Mucosa of gallbladder (tissue), 1 donor: ENCODE measurements at places on chromosomes 7 and 10. TPM values are rescaled to one million over a fixed set of nuclear protein-coding genes. Genes with fewer than 3 reads are reported as not detected.

FANK1 gene
- total RNA-seq, result 5.3 TPM

PRKCQ gene
- total RNA-seq, result 1.4 TPM

GSDME gene
- total RNA-seq, result 15.7 TPM

SPDYE2 gene
- total RNA-seq, result not detected

ANKRD61 gene
- total RNA-seq, result not detected

ADCY1 gene
- 1.5 TPM for total RNA-seq

DNA sequence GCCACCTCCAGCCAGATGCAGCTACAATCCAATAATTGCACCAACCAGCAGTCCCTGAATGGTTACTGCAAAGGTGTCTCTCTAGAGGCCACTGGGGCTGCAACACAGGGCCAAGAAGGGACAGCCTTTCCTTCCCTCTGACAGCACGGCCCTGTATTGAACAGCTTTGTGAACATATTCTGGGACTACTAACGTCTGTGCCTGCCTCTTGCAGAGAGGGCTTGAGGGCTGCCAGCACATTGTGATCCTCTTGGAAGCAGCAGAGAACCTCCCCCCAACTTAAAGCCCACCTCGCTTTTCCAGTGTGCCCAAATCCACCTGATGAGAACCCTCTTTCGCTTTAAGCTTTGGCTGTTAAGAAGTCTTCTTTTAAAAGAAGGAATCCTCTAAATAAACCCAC, 415.9 kb downstream of the RPS24 start:
- DNase-seq, result no peak

GRCh38 chr7:89223900-89224395, 428.4 kb upstream of the TEX47 start:
- DNase-seq, result no peak

- no peak for DNase-seq
Measured at GRCh38 chr7:93981480-93981874, 22.7 kb downstream of the BET1 start.

- DNase-seq, result peak; percentile 76
Measured at GRCh38 chr7:100675581-100676350, 2.2 kb downstream of the GNB2 start.

DNA sequence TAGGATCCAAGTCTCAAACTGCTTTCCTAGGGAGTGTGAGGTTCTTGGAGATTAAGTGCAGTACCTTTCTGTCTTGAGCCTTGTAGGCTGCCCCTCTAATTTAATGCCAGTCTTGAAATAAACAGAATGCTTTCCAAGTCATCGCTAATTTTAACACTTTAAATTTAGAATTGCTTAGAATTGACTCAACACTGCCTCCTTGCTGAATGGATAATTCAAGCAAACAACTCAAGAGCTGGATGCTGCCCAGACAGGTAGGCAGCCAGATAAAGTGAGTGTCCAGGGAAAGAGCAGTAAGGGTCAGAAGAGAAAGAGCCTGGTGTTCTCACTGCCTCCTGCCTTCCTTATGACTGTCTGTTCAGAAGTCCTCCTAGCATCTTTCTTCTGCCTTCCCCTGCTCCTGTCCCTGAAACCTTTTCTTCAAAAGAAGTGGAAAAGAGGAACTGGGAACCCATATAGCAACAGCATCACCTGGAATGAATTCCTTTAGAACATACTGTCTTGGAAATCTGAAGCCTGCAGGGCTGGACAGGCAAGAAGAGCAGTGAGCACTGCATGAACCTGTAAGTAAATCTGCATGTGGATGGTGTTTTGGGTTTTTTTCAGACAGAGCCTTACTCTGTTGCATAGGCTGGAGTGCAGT, 3.1 kb upstream of the GOT1 start:
- DNase-seq, result no peak

- DNase-seq, result no peak
Measured at GRCh38 chr7:73606801-73607691, 17.3 kb downstream of the MLXIPL start.

DNA sequence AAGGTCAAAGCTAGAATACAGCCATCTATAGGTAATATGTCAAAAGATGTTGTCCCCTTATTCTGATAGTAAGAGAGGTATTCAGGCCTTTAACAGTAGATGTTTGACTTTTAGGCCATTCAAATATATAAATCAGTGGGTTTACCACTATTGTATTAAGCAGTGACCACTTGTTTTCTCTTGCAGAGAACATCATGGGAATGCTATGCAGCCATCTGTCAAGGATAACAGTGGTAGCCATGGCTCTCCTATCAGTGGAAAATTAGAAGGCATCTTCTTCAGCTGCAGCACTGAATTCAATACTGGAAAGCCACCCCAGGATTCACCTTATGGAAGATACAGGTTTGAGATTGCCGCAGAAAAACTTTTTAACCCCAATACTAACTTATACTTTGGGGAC, 68.4 kb downstream of the PHYHIPL start:
- DNase-seq, result no peak

GRCh38 chr10:87603769-87604168, 55.9 kb upstream of the PAPSS2 start:
- no peak for DNase-seq

DNA sequence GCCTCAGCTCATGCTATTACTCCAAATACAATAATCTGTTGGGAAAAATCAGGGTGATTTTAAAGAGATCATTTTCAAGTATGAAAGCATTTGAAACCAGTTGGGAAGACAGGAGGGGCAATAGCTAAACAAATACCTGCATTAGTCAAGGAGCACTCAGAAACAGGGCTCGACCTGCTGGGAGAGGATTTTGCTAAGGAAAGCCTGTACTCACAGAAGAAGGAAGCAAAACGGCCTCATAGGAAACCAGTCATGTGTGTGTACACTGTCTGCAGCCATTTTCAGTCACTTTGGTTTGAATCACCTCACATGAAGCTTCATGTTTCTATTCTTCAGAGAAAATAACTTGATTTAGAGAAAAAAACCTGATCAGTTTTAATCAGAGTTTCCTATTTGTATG, 38.6 kb downstream of the FZD1 start:
- DNase-seq, result no peak

DNA sequence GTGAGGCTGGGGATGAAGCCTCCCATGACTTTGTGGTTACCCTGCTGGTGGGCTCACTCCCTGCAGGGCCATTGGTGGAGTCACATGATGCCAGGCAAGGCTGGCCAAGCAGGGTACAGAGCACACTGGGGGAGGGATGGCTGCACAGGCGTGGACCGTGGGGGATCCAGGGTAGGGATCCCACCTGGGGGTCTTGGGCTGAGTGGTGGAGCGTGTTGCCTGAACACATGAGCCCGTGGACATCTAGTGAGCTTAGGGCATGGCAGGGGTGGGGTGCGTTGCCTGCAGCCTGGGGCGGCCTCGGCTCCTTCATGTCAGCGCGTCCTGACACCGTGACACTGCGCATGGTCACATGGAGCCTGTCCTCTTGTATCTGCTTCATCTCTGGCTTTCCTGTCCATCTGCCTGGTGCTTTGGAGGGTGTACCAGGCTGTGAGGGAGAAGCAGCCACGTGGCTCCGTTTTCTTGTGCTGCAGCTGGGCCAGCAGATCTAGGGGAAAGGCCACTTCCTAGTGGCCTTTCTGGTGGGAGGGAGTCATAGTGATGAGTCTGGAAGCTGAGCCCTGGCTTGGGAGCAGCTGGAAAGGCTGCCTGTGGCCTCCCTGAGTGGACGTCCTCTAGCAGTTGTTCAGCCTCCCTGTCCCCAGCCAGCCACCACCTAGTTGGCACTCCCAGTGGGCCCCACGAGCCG, 96.2 kb downstream of the LHPP start:
- no peak for DNase-seq

GRCh38 chr7:14690486-14690885, 212.1 kb downstream of the DGKB start:
- DNase-seq, result no peak

GRCh38 chr10:92076722-92077121, 153.2 kb downstream of the BTAF1 start:
- DNase-seq, result no peak

DNA sequence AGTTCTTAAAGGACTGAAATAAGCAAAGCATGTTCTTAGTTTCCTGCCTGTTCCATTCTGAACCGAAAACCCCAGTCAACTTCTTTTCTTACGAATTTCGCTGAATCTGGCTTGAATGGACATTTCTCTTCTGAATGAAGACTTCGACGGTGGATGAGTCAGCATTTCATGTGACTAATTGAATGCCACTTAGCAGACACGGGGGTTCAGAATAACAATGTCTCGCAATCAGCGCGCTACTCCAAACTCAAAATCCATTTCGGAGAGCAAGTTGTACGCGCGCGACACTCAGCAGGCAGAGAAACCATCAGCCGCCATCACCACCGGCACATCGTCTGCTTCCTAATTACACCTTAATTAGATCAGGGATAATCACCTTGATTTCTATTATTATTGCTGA, 239.0 kb upstream of the KLF6 start:
- DNase-seq, result no peak

GRCh38 chr7:147432079-147432478, 1158.5 kb upstream of the C7orf33 start:
- no peak for DNase-seq

DNA sequence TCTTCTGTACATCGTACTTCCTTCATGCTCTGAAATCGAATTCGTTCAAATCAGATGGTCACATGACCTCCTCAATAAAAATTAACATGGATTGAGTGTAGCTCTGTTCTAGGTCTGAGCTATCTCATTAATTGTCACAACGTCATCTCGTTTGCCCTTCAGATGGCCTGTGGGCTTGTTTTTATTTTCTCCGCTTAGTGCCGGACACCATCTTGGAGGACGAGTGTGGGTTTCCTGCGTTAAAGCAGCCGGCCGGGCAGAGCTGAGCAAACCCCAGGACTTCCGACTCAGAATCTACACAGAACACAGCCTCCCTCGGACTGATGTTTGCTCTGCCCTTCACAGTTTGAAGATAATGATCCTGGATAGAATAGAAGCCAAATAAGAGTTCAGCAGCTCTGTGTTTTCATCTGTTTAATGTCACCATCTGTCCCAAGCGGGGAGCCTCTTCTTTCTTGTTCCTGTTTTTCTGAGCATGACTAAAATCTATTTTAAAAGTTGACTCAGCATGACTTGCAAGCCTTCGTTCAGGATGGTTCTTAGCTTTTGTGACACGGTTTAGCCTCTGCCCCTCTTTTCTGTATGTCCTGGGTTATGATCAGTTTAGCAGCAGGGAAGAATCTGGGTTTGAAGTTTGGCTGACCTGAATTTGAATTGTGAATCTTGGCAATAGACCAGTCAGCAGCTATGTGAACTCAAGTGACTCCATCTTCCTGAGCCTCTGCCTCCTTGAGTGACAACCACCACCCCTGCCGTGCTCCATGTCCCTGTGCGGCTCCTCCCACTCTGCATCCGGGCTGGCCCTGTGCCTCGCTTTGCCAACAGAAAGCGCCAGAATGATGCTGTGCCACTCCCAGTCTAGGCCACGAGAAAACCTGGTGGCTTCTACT, 30.6 kb upstream of the GALNTL5 start:
- DNase-seq, result peak; percentile 22

DNA sequence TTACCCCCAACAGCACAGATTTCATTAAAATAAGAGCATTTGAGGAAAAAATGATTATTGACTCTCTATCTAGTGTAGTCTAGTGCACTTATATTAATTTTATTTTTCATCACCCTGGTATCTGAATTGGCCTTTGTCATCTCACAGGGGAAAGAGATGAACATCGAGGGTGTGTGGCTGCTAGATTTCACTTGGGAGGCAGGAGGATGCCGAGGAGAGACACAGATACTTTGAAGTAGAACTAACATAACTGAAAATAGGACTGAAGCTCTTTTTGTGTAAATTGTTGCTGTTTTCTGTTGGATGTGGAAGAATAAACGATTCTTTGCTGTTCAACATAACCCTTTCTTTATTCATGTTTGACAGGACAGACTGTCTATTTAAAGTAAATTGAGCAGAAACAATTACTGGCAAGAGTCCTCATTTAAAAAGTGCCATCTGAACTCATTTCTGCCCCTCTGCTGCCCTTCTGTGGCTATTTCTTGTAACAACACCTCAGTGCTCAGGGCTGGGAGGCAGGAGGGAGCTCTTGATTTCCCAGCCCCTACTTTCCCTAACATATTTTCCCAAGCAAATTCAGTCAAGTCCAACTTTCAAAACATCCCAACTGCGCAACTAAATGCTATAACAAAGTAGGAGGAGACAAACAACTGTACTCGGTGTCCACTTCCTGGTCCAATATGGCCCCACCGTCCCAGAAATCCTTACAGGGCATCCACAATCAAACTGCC, 15.6 kb downstream of the LYZL1 start:
- DNase-seq, result peak; percentile 60

DNA sequence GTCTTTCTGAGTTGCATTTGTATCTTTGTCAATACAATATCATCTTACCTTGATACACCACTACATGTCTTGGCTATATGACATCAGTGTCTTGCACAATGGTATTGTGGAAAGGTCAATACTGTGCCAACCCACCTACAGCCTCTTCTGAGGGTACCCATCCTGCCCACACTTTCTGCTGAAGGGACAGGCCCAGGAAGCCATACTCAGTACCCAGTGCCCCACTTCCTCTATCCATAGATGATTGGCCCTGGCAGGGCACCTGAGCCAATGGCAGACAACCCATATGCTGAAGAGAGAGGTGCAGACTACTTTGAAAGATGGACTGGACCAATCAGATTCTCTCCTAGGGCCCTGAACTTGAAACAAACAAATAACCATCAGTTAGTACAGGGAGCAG, 152.0 kb upstream of the ADO start:
- DNase-seq, result peak; percentile 6

DNA sequence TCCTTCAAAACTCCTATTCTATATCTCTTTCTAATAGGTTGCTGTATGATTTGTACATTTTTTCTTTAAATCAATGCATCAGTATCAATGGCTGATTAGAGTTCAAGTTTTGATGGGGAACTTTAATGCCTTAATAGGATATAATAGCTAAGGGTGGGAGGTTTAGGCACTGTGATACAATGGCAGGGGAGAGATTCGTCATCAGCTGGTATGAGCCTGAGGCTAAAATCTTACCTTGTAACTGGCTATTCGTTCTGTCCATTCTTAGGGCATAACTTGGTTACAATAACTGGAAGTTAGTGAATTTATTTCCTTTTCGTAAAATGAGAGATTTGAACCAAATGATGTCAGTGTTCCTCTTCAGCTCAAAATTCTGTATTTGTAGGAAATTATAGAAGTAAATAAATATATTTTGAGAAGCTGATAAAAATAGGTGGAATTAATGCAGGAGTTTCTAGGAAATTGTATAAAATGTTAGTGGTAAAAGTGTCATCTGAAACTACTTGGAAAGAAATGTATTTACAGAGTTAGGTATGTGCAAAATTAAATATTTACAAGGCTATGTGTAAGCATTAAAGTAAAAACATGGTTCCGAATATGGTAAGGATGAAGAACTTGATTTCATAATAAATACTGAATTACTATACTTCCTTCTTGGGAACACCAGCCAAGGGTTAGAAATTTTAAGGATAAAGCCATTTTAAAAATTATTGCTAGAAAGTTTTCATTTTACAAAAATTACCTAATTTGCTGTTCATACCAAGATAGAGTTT, 27.5 kb upstream of the NAMPT start:
- DNase-seq, result no peak

DNA sequence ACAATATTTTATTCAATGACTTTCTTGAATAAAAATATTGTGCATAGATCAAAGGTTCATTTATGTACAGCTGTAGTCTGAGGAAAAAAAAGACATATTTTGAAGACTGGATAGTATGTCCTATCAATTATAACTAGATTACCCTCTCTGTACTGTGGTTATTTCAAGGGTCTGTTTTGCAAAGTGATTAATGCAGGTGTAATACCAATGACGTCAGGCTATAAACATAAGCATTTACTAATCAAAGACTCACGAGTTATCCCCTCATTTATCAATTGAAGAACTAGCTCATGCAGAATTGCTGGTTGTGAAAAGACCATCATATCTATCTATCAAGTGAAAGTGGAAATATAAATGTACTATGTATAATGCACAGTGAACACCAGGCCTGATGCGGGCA, 213.6 kb upstream of the HGF start:
- DNase-seq, result no peak

- no peak for DNase-seq
Measured at GRCh38 chr10:86613905-86614304, 40.4 kb upstream of the OPN4 start.
